Cerebellar nuclear complex (tissue), 1 donor: ENCODE measurements at places on chromosomes 5 and 9.

DNA sequence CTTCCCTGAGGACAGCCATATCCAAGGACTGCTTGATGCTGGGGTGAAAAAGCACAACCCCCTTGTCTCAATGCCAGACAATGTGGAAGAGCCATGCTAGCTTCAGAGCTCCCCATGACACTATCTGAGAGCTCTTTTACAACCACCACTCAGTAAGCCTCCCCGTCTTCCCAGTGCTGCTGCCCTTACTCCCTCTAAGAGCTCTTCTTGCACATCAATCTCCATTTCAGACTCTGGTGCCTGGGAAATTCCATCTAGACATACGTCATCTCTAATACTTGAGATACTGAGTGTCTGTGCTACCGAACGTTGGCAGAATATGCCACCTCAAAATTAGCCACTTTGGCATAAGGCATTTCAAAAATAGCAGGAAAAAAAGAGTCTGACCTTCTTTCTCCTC, 94.5 kb downstream of the EDIL3 start:
- no peak for DNase-seq

DNA sequence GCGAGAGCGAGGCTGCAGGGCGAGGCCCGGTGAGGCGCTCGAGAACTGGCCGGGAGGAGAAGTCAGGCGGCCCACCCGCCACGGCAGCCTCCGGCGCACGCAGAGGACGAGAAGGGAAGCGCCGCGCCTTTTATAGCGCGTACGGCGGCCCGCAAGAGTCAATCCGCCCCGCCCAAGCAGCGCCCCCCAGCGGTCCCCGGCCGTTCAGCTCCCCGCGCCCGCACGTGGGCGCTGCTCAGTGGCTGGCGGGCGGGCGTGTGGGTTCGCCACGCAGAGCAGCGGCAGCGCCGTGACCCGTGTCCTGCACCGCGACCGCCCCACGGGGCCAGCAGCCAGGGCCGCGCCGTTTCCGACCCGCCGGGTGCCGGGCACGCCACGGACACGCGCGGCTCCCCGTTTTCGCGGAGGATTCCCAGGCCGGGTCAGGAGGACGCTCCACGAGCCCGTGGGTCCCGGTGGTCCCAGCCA, 14.6 kb downstream of the LCN10 start:
- DNase-seq: peak; percentile 18

GRCh38 chr5:93708442-93708841, 33.0 kb downstream of the POU5F2 start:
- DNase-seq: no peak

GRCh38 chr5:135318037-135318436, 81.0 kb downstream of the MACROH2A1 start:
- DNase-seq: no peak

- DNase-seq: no peak
Observed at GRCh38 chr5:136016945-136017530, 11.8 kb upstream of the TGFBI start.

DNA sequence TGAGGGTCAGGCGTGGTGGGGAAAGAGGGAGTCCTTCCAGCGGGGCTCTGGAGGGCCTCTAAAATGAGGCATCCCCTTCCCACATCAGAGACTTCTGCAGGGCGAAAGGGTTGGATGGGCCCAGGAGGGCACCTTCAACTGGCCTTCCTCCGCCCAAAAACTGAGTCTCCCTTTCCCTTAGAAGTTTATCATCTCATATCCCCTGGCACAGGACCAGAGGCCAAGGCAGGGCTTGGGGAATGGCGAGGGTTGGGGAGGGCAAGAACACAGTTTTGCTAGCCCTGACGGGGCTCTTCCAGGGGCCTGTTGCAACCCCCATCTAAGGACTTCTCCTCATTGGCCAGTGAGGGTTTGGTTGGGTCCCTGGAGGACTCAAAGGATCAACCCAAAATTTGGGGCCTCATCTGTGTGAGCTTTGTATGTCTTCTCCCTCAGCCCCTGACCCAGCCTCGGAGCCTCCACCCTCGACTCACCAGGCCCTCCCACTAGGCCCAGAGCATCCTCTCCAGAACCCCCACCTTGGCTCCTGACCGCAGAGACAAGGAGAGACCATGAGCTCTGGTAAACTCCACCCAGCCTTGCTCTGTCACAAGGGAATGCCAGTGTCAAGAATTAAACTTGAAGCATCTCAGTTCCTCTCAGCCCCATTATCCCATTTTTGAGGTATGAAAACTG, 24.1 kb downstream of the AQP7 start:
- no peak for DNase-seq

- DNase-seq: no peak
Observed at GRCh38 chr9:125330587-125330986, 69.0 kb downstream of the GAPVD1 start.

GRCh38 chr9:99824378-99825171, 2.9 kb downstream of the NR4A3 start:
- DNase-seq: no peak
